ENCODE measurements at places on chromosomes 1 and 21. TPM values are rescaled to one million over a fixed set of nuclear protein-coding genes. Genes with fewer than 3 reads are reported as not detected.
A peak's percentile ranks its signal among the peaks of the same experiment; 100 is the strongest.

Gene PRDM2
- 9.4 TPM for total RNA-seq

Gene RPE65
- not detected for total RNA-seq

Gene PCSK9
- 6.0 TPM for total RNA-seq

Gene B3GALT2
- total RNA-seq = not detected

DNA sequence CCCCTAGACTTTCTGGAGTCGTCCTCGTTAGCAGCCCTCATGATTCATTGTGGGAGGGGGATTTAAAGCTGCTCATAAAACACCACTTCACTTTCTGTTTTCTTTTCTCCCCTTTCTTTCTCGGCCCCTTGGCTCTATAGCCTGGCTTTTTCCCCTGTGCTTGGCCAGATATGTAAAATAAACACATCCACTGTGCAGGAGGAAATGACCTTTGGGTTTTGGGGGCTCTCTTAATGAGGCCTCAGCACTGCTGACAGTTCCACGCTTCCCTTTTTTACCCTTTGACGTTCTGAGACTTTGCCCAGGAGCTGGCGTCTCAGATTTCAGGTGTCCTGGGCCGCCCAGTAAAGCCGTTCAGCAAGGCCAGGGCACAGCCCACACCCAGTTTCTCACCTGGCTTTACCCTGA, 65.7 kb downstream of the RUNX3 start:
- peak overlapping the region; percentile 37 for H3K27ac ChIP-seq
- H3K36me3 ChIP-seq = no peaks in the 10 kb centered on the region
- no peak overlapping the region for H3K4me3 ChIP-seq

DNA sequence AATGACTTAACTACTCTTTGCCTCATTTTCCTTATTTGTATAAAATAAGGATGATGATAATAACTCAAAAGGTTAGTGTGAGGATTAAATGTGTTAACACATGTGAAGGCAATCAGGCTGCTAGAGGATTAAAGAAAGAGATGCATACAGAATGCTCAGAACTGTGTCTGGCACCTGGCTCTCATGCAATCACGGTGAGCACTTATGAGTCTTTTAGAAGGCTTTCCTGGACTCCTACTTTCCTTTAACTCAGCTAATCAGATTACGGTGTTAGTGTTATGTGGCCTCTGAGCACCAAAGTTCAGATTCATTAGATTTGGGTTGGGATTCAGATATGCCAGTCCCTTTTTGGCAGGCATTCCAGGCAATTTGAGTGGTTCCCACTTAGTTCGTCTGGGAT, 311.6 kb upstream of the USP24 start:
- DNase-seq = no peak
- H3K36me3 ChIP-seq = no peaks in the 10 kb centered on the region
- H3K4me1 ChIP-seq = no peaks in the 10 kb centered on the region

GRCh38 chr1:4847711-4848110, 193.3 kb downstream of the AJAP1 start:
- no peaks in the 10 kb centered on the region for H3K4me1 ChIP-seq
- H3K4me3 ChIP-seq = no peak overlapping the region
- H3K27ac ChIP-seq = no peak overlapping the region
- no peaks in the 10 kb centered on the region for H3K27me3 ChIP-seq
- H3K36me3 ChIP-seq = no peaks in the 10 kb centered on the region

DNA sequence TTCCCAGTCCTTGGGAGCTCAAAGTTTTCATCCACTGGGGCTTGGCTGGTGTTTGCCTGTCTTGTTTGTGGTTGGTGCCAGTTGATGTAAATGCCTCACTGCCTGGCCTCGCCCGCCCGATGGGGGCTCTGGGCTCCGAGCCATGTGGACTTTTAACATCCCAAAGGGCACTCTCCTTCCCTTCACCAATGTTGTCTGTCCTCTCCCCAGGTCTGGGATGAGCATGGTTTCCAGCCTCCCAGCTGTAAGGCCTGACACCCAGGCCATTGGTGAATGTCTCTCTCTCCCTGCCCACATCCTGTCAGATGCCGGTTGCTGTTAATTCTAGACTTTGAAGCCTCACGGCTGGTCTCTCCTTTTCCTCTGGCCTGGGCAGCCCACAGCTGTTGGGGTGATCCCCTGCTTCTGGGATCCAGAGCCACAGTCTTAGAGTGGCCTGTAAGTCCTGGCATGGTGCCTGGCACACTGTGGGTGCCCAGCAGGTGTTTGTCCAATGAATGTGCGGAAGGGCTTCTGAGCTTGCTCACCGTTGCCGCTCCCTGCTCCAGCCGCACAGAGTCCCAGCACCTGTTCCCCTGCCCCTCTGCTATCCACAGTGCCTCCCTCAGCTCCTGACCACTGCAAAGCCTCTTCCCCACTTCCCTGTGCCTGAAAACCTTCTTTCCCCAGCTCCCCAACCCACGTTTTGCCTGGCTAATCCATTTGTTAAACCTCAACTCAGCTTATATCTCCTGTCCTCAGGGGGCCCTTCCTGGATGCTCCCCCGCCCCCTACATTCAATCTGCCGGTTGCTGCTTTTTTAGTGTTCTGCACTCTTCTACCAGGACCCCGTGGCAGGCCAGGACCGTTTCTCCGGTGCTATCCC, 3.3 kb upstream of the C1orf174 start:
- no peaks in the 10 kb centered on the region for H3K27me3 ChIP-seq
- no peak overlapping the region for H3K27ac ChIP-seq

DNA sequence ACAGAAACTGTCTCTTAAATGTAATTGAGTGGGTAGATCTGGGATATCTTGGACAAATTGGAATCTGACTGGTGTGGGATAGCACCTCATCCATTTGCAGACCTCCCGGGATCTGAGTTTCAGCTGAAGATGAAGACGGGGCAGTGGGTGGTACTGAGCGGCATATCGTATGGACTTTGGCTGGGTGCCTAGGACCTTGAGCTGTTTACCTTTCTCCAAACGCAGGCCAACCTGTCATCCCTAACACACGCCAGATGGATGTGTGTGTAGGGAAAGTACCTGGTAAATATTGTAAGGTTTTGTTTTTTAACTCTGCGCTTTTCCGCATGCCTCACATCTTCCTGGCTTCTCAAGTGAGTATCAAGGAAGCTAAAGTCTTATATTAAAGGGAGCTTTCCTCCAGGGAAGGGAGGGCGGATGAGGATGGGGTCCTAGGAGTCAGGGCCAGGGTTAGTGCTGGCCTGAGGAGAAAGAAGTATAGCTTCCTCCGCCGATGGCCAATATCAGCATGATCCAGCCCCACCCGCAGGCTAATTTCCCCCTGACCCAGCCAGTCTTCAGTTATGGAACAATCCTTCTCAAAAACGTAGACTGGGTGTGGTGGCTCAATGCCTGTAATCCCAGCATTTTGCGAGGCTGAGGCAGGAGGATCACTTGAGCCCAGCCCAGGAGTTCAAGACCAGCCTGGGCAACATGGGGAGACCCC, 26.2 kb downstream of the ATP8B2 start:
- no peak overlapping the region for H3K27ac ChIP-seq
- H3K4me1 ChIP-seq = peaks cover 23% of the 10 kb centered on the region
- no peak overlapping the region for H3K4me3 ChIP-seq
- no peaks in the 10 kb centered on the region for H3K27me3 ChIP-seq
- DNase-seq = no peak

DNA sequence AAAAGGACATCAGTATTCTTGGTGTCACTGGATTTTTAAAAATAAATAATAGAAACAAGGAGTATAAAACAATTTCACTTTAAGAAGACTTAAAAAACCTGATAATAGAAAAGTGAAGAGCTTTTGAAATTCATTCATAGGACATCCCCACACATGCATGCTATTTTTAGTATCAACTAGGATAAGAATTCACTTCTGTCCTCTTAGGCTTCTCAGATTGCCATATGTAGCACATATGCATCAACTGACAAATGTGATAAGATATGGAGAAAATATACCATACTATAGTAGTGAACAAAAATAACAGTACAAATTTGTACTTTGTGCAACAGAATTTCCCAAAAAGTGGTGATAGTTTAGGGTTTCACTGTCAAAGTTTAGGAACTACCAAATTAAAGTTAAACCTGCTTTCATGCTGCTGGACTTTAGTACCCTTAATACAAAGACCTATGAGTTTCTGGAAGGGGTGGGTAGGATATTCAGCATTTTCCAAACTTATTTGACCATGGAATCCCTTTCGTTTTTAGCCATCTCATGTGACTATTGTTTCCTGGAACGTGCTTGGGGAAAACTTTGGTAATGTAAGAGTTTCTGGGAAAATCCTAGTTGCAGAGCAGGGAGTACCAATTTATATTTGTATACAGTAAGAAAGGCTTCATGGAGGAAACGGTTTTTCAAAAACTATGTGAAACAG, 19.8 kb downstream of the RPRD2 start:
- no peak overlapping the region for H3K4me3 ChIP-seq
- H3K27ac ChIP-seq = no peak overlapping the region
- H3K36me3 ChIP-seq = no peaks in the 10 kb centered on the region
- H3K27me3 ChIP-seq = no peaks in the 10 kb centered on the region
- no peak for DNase-seq

DNA sequence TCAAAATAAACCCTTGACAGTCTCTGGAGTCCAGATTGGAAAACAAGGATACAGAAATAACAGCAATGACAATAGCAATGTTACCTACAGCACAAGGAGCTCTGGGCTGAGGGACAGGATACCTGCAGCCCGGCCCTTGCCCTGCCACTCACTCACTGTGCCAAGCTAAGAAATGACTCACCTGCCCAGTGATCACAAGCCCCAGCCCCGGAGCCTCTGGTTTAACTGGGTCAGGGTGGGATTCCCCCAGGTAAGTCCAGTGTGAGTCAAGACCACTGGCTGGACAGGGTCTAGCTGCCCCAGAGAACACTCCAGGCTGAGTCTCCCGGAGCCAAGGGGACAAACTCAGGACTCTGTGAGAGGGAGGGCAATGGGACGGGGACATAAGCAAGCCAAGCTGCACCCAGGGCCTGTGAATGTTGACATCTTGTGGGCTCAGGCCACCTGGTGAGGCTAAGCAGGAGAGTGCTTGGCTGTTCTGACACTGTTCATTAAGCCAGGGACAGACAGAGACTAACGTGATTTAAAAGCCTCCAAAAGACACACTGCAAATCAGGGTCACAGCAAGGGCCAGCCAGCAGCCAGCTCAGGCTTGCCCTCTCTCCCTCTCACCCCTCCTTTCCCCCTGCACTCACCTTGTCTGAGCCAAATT, 64.1 kb downstream of the MIS18A start:
- H3K4me1 ChIP-seq = no peaks in the 10 kb centered on the region
- no peaks in the 10 kb centered on the region for H3K36me3 ChIP-seq
- DNase-seq = peak; percentile 15
- H3K4me3 ChIP-seq = no peak overlapping the region
- no peak overlapping the region for H3K27ac ChIP-seq

GRCh38 chr1:70586046-70586445, 175.0 kb downstream of the CTH start:
- no peak for DNase-seq
- peaks cover 49% of the 10 kb centered on the region for H3K27me3 ChIP-seq
- H3K36me3 ChIP-seq = no peaks in the 10 kb centered on the region
- no peak overlapping the region for H3K27ac ChIP-seq
- no peaks in the 10 kb centered on the region for H3K4me1 ChIP-seq

GRCh38 chr1:18352636-18353265, 128.0 kb upstream of the KLHDC7A start:
- no peak for DNase-seq
- no peaks in the 10 kb centered on the region for H3K4me1 ChIP-seq
- H3K36me3 ChIP-seq = no peaks in the 10 kb centered on the region
- H3K27ac ChIP-seq = no peak overlapping the region
- H3K4me3 ChIP-seq = no peak overlapping the region
- H3K27me3 ChIP-seq = peaks cover 47% of the 10 kb centered on the region

GRCh38 chr1:37137014-37137413, 102.7 kb upstream of the GRIK3 start:
- no peaks in the 10 kb centered on the region for H3K36me3 ChIP-seq
- peaks cover 27% of the 10 kb centered on the region for H3K27me3 ChIP-seq
- H3K4me3 ChIP-seq = no peak overlapping the region
- DNase-seq = no peak

DNA sequence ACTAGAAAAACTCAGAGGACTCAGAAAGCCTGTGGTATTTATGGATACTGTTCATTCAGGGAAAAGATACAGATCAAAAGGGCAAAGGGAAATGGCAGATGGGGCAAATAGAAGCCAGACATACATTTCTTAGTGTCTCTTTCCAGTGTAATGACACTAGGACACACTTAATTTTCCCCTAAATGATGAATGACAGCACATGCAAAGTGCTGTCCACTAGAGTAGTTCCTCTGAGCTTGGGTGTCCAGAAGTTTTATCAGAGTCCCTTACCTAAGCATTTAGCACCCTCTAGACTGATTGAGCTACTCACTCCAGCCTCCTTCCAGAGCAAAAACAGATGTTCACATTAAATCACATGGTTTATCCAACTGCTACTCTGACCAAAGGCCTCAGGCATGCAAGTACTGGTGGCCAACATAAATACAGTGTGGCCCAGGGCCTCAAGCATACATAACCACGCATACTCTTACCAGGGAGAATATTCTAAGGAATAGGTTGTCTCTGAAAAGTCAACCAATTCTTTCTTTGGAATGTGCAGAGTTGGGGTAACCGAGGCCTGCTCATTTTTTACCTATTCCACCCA, 166.9 kb downstream of the NCAM2 start:
- H3K27me3 ChIP-seq = no peaks in the 10 kb centered on the region
- no peaks in the 10 kb centered on the region for H3K4me1 ChIP-seq
- no peak overlapping the region for H3K27ac ChIP-seq
- DNase-seq = no peak
- no peaks in the 10 kb centered on the region for H3K36me3 ChIP-seq

- H3K4me3 ChIP-seq = no peak overlapping the region
- DNase-seq = no peak
- H3K27me3 ChIP-seq = no peaks in the 10 kb centered on the region
- H3K4me1 ChIP-seq = 0 out of 2 replicates have a peak, but pooled peaks cover 3% of the 10 kb centered on the region
- no peak overlapping the region for H3K27ac ChIP-seq
- no peaks in the 10 kb centered on the region for H3K36me3 ChIP-seq
Measured at GRCh38 chr1:179785031-179785431, 41.9 kb downstream of the FAM163A start.

DNA sequence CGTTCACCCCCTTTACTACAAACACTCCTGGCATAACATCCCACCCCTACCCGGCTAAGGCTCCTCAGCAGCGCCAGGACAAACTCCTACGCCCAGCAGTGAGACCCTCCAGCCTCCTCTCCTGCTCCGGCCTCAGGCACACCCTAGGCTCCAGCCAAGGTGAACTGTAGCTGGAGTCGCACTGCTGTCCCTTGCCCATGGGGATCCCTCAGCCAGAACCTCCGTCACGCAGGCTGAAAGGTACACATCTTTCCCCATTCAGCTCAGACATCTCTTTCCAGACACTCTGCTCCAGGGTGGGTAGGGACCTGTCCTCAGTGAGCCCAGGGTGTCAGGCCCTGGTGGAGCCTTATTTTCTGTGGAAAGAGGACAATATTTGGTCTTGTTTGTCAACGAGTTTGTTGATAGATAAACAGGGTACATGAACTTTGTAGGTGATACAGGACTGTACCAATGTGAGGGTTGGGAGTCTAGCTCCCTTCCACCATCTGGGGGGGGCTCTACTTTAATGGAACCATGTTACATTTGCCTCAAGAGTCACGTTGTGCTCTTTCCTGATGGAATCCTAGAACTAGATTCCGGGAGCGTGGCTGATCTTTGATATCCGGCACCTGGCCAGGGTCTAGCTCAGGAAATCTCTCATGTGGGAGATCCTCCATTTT, 56.5 kb upstream of the SSBP3 start:
- no peaks in the 10 kb centered on the region for H3K27me3 ChIP-seq
- no peak overlapping the region for H3K27ac ChIP-seq
- no peak for DNase-seq
- no peak overlapping the region for H3K4me3 ChIP-seq

GRCh38 chr1:211145944-211146343, 12.0 kb upstream of the KCNH1 start:
- DNase-seq = no peak
- H3K27me3 ChIP-seq = peaks cover 44% of the 10 kb centered on the region
- no peak overlapping the region for H3K27ac ChIP-seq
- H3K36me3 ChIP-seq = no peaks in the 10 kb centered on the region

Measured in PC-3 (cell line).